ENCODE measurements at places on chromosomes 16 and 17. TPM values are rescaled to one million over a fixed set of nuclear protein-coding genes. Genes with fewer than 3 reads are reported as not detected.

Gene CDRT15
- total RNA-seq, result not detected

Gene NOB1
- total RNA-seq, result 142 TPM

Gene TLCD1
- 10.6 TPM for total RNA-seq

Gene TNP2
- not detected for total RNA-seq

Gene ABI3
- total RNA-seq, result 1.6 TPM

Gene RCVRN
- total RNA-seq, result not detected

All from Caki2 (cell line).